ENCODE measurements at places on chromosomes 5 and 9.

- no peak for DNase-seq
Measured at GRCh38 chr5:111655169-111655924, 101.6 kb downstream of the NREP start.

DNA sequence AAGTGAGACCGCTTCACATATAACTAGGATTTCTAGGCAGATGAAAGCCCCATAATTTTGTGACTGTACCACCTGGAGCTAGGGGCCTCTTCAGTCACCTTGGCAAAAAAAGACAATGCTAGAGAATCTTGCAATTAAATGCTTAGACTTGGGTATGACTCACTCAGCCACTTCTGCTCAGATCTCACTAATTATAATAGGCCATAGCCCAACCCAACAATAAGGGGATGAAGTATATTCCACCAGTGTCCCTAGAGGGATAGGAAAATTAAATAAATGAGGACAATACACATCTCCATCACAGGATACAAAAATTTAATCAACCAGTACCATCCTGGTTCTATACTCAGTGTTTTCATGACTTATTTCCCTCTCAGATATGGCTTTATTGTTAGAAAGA lies 1079.9 kb upstream of the C9orf72 start:
- no peak for DNase-seq

GRCh38 chr5:73498057-73498992 lies at the start of gene BTF3:
TSS of gene BTF3 (plus strand) at chr5:73498442. CDS start at chr5:73498668, 226 bp downstream.
- DNase-seq = no peak

DNA sequence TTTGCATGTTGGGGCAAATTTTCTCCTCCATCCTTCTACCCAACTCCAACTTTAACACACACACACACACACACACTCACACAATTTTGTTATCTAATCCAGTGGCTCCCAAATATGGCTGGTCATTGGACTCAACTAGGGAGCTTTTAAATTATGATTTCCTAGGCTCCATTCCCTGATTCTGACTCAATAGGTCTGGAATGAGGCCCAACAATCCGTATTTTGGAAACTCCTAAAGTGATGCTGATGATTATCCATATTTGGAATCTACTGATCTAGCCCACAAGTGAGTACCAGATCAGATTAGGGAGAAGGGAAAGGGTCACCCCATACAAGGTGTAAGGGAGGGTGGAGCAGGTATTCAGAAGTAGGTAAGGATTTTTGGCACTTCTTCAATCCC lies 309.7 kb downstream of the TLE1 start:
- DNase-seq = no peak

DNA sequence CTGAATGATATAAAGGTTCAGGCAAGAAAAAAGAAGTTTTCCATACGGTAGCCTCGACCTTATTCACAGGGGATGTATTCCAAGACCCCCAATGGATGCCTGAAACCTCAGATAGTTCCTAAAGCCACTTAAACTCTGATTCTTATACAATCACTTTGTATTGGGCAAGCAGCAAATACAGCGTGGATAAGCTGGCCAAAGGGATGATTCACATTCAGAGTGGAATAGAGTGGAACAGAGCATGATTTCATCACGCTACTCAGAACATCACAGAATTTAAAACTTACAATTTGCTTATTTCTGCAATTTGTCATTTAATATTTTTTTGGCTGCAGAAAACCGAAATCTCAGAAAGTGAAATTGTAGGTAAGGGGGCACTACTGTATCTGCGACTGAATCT lies 40.5 kb upstream of the CDH18 start:
- DNase-seq = no peak

- DNase-seq = no peak
Measured at GRCh38 chr5:60673334-60673733, 26.6 kb downstream of the DEPDC1B start.

DNA sequence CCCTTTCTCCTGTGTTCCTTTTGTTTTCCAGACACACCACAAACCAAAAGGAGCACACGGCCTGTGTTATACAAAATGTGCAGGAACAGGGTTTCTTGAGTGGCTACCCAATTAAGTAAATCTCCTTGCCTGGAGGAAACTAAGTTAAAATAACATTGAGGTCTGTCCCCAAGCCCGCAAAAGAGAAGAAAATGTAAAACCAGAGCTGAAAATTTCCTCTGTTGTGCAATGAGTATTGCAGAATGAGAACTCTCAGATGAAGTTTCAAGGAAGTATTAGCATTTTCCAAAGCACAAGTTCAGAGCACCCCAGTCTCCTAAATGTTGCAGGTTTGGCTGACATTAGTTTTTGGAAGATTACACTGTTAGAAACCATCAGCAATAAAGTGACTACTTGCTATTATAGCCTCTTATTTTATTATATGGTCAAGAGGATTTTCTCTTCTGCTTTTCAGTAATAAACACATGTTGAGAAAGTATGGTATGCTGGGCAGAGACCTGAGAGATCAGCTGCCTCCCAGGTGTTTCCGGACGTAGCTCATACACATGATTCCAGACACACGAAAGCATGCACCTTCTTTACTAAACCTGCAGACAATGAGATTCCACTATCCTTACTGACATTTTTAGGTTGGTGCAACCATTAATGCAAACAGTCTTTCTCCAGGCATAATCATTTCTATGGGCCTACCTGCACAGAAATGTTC lies 161.3 kb downstream of the SNCAIP start:
- DNase-seq = no peak

DNA sequence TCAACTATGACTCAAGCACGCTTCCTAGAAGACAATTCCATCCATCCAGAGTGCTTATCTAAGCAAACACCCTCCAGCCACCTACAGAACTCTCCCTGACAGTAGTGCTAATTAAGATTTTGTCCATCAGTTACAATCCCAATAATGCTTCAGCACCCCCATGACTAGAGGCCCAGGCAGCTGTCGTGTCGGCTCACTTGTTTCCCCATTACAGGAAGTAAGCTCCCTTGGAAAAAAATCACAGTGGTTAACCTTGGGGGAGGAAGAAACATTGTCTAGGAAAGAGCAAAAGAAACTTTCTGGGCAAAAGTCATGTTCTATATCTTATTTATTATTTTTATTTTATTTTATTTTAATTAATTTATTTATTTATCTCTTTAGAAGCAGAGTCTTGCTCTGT lies 108.8 kb upstream of the LPAR1 start:
- no peak for DNase-seq

DNA sequence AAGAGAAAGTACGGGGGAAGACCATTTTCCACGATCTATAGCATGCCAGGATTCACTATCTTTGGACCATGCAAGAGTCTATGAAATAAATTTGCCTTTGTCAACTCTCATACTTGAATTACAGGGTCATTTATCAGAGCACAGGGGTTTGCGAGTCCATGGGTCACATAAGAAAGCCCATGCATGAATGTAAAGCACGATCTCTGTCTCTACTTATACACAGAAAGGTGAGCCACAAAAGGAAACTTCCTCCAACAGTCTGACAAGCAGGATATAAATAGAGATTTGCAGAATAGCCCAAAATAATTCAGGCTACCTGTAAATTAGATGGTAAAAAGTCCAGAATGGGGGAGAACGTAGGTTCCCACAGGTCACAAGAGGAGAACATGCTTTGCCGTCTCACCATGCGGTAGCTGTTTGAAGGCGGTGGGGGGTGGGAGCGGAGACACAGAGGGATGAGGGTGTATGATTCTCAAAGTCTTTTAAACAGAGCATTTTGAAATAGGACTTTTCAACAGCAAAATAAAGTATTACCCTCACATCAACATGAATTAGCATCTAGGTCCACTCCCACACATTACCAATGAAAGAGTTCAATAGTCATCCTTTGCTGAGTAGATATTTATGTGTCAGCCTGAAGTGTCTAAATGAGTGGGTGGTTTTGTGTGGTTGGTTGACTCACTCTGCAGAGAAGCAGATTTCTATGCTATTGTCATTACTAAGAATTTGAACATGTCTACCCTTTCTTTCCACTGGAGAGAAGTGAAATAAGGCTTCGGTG lies 279.7 kb downstream of the EBF1 start:
- DNase-seq = no peak

- no peak for DNase-seq
Measured at GRCh38 chr5:123756318-123756665, 244.3 kb downstream of the CSNK1G3 start.

DNA sequence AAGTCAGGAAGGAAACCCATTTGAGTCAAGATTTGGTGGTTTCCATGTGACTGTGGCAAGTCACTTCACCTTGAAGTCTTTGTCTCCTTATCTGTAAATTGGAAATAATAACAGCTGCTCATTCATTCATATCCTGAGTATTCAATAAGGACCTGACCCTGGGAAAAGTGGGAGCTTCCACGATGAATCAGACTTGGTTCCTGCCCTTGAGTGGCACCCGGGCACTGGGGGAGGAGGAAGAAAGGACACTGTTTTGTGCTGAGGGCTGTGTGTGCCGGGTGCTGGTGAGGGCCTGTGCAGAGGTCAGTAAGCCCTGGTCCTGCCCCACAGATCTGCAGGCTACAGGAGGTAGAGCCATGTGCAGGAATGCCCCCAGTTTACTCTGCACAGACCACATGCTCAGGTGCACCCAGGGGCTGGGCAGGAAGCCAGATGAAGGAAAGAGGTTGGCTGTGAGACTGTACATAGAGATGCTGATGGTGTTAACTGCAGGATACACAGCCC lies 6.8 kb downstream of the NDST1 start:
- no peak for DNase-seq

- DNase-seq = no peak
Measured at GRCh38 chr5:6505783-6506557, 57.3 kb downstream of the UBE2QL1 start.

- no peak for DNase-seq
Measured at GRCh38 chr9:94907264-94907936, 180.9 kb downstream of the AOPEP start.

DNA sequence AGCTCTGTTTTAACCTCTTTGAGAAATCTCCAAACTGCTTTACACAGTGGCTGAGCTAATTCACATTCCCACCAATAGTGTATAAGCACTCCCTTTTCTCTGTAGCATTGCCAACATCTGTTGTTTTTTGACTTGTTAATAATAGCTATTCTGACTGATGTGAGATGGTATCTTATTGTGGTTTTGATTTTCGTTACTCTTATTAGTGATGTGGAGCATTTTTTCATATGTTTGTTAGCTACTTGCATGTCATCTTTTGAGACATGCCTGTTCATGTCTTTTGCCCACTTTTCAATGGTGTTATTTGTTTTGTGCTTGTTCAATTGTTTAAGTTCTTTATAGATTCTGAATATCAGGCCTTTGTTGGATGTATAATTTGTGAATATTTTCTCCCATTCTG lies 225.2 kb upstream of the TRPC7 start:
- no peak for DNase-seq

GRCh38 chr5:176921714-176922113 lies 22.6 kb upstream of the HK3 start:
- no peak for DNase-seq

GRCh38 chr9:108271646-108272348 lies 584.0 kb downstream of the ACTL7B start:
- no peak for DNase-seq

DNA sequence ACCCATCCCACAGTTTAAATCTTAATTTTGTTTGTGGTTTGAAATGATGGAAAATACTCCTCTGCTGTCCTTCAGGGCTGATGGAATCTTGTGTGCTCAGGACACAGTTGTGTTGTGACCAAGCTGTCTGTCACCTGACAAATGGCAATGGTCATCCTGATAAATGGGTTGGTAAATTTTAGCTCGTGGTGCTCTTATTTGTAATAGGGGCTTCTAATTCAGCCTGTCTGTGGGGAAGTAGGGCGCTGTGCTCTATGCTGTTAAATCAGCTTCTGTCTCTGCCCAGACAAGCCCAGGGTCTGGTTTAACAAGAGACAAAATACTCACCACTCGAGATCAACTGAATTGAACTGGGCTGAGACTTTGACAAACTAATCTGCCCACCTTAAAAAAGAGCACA lies 4.5 kb downstream of the LRRTM2 start:
- DNase-seq = no peak

DNA sequence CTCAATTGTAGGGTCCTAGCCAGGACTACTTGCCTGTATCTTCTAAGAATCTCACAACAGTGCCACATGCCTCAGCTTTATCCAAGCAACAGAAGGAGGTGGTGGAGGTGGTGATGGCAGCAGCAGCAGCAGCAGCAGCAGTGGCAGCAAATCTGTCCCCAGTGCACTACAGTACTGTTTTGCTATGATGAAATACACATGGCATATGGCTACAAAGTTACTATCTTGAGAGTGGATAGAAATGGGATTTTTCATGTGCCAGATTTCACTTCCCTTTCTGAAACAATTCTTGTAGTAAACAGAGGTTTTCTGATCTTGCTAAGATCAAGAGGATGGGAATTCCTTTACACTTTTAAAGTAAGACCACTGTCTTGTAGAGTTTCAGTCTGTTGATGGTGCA lies 8.1 kb upstream of the CYSTM1 start:
- DNase-seq = no peak

GRCh38 chr5:149254506-149254905 lies 17.2 kb upstream of the AFAP1L1 start:
- DNase-seq = no peak

GRCh38 chr9:90607701-90608516 lies 34.7 kb downstream of the DIRAS2 start:
- DNase-seq = no peak

- DNase-seq = no peak
Measured at GRCh38 chr9:33264003-33264472, 470 bp downstream of the BAG1 start.

GRCh38 chr5:150579462-150580400 lies 60.7 kb upstream of the SYNPO start:
- DNase-seq = no peak

GRCh38 chr5:148583421-148583965 lies 70.8 kb downstream of the HTR4 start:
- DNase-seq = no peak

- DNase-seq = no peak
Measured at GRCh38 chr9:99411068-99411467, 189.0 kb downstream of the SEC61B start.

GRCh38 chr9:128304136-128304970 lies 17.9 kb downstream of the TRUB2 start:
- DNase-seq = no peak

GRCh38 chr9:133238851-133239532 lies 29.9 kb upstream of the OBP2B start:
- no peak for DNase-seq

DNA sequence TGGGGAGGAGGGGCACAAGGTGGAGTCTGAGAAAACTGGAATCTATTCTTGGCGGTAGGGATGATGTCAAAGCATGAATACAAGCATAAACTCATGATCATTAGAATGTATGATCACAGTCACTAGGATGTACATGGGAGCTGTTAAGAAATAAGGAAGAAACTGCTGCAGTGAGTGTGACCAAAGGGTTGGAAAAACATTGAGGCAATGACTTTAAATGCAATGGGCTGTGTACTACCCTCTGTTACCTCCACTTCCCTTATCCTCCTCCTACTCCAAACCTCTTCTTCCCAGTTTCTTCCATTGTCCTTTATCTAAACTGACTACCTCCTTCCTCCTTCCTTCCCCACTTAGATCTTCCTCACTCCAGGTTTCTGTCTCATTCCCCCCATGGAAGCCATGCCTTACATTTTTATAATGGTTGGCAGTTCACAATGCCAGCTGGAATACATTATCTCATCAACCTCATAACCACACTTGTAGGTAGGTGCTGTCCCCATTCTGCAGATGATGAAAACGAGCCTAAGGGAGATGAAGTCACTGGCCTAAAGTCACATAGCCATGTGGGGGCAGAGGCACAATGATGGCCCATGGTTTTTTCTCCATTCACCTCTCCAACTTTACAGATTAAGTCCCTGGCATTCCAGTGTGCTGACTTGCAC lies 21.9 kb upstream of the TNFSF15 start:
- DNase-seq = no peak
